ENCODE measurements at places on chromosomes 11 and 22. TPM values are rescaled to one million over a fixed set of nuclear protein-coding genes. Genes with fewer than 3 reads are reported as not detected.
A peak's percentile ranks its signal among the peaks of the same experiment; 100 is the strongest.

- no peak for DNase-seq
Measured at GRCh38 chr11:61092908-61093763, 9.2 kb upstream of the CD5 start.

The OR4A16 gene
- not detected for total RNA-seq

- no peak for DNase-seq
Measured at GRCh38 chr22:46044621-46045458, 67.9 kb upstream of the WNT7B start.

DNA sequence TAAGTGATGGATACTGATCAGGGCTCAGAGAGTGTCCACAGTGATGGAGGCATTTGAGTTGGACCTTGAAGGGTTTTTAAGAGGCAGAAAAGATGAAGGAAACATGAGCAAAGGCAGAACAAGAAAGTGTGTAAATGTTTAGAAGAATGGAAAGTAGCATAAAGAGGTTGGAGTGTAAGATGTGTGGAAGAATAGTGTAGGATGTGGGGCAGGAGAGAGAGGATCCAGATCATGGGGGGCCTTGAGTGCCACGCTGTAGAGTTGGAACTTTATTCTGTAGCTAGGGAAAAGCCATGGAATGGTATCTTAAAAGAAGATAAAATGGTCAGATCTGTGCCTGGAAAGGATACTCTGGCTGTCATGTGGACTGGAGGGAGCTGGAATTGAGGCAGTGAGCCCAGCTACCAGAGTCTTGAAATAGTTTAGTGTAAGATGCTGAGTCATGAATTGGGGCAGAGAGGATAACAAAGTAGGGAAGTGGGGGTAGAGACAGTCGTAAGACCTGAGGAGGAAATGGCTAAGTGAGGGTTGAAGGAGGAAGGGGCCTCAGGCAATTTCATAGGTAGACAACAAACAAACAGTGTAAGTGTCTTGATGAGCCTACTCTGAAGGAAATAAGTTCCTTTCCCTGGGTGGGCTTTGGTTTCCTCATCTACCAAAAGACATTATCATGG is 6.7 kb downstream of the KCNE3 start:
- no peak for DNase-seq

DNA sequence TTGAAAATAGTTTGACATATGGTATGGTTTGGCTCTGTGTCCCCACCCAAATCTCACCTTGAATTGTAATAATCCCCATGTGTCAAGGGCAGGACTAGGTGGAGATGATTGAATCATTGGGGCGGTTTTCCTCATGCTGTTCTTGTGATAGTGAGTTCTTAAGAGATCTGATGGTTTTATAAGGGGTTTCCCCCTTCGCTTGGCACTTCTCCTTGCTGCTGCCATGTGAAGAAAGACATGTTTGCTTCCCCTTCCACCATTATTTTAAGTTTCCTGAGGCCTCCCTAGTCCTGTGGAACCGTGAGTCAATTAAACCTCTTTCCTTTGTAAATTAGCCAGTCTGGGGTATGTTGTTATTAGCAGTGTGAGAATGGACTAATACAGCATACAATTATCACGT is 7.7 kb downstream of the KCTD21 start:
- DNase-seq = no peak

- no peak for DNase-seq
Measured at GRCh38 chr22:19062139-19062942, 59.9 kb downstream of the DGCR2 start.

GRCh38 chr11:37552284-37552683 is 954.2 kb upstream of the RAG2 start:
- DNase-seq = no peak

DNA sequence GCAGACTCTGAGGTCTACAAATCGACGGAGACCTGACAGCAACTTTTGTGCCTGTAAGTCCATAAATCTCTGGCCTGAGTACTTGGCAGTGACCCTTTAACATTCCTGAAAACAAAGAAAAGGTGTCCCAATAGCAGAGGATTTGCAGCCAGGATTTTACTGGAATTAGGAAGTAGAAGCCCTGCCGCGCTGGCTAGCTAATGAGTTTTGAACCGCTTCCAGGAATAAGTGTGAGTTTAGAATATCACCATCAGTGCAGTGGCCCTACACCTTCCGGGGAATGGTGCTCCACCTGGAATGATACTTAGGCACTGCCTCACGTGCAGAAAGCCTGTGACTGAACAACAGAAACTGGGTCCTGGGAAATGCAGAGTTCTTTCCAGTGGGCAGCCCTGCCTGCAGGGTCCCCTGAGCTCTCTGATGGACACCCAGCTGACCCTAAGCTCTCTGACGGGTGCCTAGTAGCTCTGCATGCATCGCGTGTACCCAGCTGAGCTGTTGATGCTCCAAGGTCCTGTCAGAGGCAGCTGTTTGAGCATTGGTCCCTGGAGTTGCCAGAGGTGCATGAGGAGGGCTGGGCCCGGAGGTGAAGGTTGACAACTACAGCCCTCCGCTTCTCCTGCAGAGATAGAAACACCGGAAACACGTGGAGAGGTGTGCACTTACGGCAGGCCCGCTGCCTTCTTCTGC is 380.9 kb downstream of the TBC1D22A start:
- no peak for DNase-seq

- no peak for DNase-seq
Measured at GRCh38 chr11:115612046-115612730, 108.0 kb upstream of the CADM1 start.

DNA sequence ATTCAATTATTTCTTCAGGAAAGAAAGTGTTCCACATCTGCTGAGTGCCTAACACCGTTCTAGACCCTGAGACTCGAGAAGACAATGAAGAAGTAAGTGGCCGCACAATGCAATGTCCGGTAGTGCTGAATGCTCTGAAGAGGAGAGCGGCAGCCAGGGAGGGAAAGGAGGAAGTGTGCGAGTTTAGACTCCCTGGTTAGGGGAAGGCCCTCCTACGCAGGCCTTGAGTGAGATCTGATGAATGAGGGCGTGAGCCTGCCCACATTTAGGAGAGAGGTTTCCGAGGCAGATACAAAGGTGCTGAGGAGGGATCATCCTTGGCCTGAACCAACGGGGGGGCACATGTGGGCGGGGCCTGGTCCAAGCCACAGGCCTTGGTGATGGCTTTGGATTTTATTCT is 558.6 kb downstream of the NTM start:
- no peak for DNase-seq

- peak; percentile 71 for DNase-seq
Measured at GRCh38 chr11:47184711-47185304, 1.4 kb downstream of the PACSIN3 start.

The CYP2D6 gene
- 1.7 TPM for total RNA-seq

The TRIM22 gene
- 11.2 TPM for total RNA-seq

DNA sequence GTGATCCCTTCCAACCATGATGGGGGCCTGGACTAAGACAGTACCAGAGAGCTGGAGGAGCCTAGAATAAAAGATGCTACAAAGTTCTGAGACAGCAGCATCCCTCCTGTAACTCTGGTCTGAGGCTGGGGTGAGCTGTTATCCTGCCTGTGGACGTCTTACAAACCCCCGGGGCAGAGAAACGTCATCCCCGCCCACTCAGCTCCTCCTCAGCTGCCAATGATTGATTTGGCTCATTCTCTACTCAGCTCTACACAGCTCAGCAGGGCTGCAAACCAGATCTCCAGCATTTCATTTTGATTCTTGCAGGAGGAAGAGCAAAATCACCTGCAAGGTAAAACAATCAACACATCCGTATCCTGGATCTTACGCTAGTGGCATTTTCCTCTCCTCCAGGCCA is 55.5 kb downstream of the CSNK2A3 start:
- no peak for DNase-seq

The POU2AF2 gene
- not detected for total RNA-seq

DNA sequence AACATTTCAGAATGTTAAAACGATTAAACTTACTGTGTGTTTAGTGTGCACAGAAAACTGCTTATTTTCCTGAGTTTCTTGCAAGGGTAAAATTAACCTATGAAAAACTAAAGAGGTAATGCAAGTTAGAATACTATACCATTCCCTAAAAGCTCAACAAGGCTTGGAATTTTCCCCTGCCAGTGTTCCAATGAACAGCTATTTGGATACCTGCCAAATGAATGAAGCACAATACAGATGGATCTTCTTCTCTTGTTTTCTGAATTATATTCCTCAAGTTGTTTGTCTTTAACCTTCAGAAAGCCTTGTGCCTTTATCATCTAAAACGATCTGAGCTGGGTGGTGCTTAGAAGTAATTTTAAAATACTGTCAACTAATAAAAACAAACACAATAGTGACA is 204.5 kb downstream of the LRRC4C start:
- no peak for DNase-seq

The TREH gene
- total RNA-seq = not detected

DNA sequence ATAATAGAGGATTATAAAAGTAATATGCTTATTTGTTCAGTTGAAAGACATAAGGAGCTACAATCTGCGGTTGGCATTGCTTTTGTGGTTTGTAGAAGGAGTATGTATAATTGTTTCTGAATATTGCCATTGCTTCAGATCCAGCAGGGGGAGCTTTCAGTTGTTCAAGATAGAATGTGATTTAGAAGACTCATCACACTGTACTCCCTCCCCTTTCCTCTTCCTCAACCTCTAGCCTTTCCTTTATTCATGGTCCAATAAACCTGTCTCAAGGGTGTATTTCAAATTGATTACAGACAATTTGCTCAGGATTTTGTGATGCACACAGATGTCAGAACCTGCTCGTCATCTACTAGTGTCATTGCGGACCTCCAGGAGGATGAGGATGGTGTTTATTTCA is 9.8 kb downstream of the PRMT3 start:
- DNase-seq = no peak

DNA sequence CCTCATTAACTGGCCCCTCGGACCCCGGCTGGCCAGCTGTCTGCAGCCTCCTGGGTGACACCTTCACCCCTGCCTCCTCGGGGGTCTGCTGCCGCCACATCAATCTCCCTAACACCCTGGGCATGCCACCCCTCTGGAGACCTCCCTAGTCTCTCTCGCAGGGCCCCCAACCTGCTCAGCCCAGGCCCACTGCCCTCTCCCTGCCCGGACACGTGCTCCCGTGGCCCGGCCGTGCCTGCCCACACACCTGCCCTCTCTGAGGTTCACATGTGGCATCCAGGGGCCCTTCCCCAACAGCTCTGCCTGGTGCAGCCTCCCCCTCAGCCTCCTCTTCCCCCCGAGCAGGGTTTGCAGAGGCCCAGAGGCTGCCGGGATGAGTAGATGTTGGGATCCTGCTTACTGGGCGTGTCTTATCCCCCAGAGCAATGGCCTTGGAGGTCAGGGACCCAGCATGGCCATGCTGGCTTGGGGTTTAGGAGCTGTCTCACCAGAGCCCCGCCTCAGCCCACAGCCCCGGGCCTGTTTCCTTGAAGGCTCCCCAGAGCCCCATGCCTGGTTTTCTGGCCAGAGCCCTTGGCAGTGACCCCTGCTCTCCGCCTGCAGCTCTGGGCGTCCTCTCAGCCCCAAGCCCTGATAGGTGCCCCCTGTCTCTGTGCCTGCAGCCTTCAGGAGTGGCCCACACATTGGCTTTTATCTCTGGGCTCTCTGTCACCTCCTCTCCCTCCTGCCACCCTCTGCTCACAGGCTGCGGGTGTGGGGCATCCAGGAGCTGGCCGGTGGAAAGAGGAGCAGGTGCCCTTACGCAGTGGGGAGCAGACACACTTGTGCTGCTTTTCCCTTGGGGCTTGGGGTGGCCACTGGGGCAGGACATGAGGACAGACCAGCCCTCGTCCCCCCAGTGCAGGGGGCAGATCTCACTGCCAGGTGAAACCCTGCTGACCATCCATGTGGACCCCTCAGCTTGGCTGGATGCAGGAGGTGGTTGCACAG is 25.7 kb upstream of the SEPTIN5 start:
- no peak for DNase-seq

DNA sequence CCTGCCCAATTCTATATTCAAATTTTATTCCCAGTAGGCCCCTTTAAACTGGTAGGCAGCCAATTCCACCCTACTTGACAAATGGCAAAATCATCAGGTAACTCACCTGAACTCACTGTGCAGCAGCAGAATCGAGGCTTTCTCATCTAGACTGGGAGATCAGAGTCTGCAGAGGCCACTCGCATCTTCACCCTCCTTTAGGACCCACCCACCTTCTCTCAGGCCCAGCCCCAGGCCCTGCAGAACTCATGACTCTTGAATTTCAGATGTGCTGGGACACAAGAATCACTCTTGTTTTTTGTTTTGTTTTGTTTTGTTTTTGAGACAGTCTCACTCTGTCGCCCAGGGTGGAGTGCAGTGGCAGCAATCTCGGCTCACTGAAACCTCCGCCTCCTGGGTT is 38.8 kb downstream of the MICAL3 start:
- no peak for DNase-seq

The CDON gene
- total RNA-seq = 39.8 TPM

- DNase-seq = no peak
Measured at GRCh38 chr11:78201096-78201818, 12.5 kb downstream of the USP35 start.

- no peak for DNase-seq
Measured at GRCh38 chr22:17116572-17117330, 4.4 kb downstream of the TMEM121B start.

- DNase-seq = no peak
Measured at GRCh38 chr11:126024123-126024522, 38.5 kb downstream of the CDON start.

DNA sequence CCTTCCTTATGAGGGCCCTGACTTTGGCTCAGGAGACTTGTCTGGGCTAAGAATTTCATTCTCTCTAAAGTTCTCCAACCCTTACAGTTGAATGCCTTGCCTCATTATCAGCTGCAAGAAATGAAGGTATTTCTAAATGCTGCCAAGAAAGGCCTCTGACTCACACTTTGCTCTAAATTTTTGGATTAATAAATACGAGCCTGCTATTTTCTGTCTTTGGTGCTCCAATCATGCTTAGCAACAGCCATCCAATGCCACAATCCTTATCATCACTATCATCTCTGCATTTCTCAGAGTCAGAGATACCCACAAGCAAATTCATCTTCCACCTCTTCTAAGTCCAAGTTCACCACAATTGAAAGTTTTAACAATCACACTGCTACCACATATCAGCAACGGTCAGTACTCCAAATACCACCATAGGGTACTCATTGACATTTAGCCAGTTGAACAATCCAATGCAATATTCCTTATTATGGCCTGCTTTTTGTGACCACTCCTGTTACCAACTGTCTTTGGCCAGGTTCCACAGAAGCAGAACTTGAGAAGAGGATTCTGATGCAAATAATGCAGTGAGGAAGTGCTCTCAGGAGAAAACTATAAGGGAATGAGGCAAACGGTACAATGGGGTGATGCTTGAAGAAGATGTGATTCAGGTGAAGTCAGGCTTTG is 5.7 kb downstream of the PATE2 start:
- no peak for DNase-seq

The TMX2 gene
- total RNA-seq = 44.6 TPM

The KCNQ1 gene
- total RNA-seq = 0.31 TPM

DNA sequence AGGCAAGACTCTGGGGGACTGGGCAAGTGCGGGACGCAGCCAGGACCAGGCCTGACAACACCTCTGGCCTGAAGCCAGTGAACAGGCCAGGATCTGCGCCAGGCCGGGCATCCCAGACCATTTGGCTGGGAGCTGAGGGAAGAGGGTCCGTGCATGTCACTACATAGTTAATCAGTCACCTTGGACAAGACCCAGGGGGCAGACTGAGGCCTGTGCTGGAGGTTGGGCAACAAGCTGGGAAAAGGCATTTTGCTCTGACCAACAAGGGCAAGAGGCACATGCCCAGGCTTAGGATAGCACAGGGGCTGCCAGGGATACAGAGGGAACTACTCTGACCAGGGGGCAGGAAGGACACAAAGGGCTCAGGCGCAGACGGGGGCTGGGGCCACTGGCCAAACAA is 7.0 kb upstream of the CHADL start:
- DNase-seq = no peak

The MAML2 gene
- total RNA-seq = 4.8 TPM
